Stimulated activated CD4-positive, alpha-beta T cell treated with anti-CD3 and anti-CD28 coated beads, Interleukin-1b, Interleukin-23, amount 100 ng/mL, for 24 hours (primary cell): ENCODE measurements at places on chromosomes 2 and 18.

DNA sequence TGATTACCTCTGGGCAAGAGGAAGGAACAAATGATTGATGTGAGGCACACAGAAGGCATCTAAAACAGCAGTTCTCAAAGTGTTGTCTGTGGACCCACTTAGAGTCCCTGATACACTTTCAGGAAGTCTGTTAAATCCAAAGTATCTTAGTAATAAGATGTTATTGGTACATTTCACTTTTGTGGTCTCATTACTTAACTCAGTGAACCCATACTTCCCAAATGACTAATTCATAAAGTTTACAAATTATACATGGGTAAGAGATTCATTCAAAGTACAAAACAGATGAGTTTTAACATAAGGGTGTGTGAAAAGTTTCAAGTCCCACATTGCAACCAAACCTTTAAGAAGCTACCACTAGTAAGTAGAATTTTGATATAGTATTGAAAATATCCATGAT lies 440.5 kb downstream of the NUP35 start:
- DNase-seq, result no peak

- DNase-seq, result no peak
Measured at GRCh38 chr2:197647961-197648690, 27.3 kb downstream of the RFTN2 start.

- DNase-seq, result no peak
Measured at GRCh38 chr2:174300114-174300513, 34.6 kb upstream of the SP9 start.

- DNase-seq, result no peak
Measured at GRCh38 chr18:59950215-59950944, 50.6 kb downstream of the PMAIP1 start.

GRCh38 chr2:201349601-201350000 lies 7.5 kb downstream of the FLACC1 start:
- DNase-seq, result no peak

DNA sequence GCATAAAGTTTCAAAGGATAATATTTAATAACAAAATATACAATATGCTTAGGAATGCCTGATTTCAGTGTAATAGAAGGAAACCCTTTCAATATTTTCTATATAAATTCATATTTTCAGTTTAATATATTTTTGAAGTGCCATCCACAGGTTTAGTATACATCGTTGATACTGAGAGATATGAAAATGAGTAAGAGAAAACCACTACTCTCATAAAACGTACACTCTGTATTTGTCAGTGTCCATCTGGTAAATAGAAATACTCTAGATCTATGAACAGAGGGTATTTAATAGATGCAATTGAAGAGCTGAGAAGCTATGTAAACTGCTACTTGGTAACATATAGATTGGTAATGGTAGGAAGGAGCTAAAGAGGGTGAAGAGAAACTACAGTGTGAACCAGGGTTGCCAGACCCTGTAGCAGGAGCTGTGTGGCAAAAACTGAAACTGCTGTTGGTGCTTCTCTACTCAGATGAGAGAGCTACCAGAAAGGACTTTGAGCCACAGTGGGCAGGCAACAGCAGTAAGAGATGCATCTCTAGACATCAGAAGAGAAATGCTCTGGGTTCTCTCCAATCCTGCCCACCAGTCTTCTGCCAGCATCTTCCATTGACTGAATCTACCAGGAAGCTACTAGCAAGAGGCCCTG lies 187.4 kb downstream of the CCDC102B start:
- no peak for DNase-seq

GRCh38 chr18:63195326-63196159 lies 124.0 kb downstream of the BCL2 start:
- no peak for DNase-seq

GRCh38 chr2:8328217-8328616 lies 353.6 kb upstream of the ID2 start:
- DNase-seq, result no peak

DNA sequence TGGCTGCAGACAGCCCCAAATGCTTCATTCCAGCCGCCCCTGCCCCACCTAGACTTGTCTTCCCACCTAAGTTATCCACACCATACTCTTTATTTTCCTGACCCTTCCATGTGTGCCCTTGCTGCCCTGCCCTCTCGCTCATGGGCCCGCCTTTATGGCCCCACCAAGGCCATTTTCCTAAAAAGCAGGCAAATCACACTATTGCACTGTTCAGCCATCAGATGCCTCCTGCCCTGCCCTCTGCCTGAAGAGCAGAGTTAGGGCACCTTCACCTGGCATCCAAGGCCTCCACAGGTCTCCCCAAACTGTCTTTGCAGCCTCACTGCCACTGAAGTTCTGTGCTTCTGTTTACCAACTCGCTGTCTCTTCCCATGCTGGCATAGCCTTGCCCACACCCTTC lies 496.7 kb downstream of the EIPR1 start:
- no peak for DNase-seq

DNA sequence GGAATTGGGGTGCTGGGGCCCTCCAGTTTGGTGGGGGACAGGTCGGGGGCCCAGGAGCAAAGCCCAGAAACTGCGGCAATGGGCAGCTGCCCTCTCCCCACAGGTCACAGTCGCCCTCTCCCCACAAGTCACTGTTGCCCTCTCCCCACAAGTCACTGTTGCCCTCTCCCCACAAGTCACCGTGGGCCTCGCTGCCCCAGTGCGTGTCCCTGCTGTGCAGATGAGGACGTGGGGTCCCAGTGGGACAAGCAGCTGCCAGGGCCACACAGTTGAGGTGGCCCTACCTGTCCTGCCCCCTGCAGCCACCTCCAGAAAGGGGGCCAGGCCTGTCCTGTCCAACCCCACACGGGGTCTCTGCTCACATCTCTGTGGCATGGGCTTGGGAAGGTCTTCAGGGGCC lies 13.0 kb upstream of the AGXT start:
- no peak for DNase-seq

DNA sequence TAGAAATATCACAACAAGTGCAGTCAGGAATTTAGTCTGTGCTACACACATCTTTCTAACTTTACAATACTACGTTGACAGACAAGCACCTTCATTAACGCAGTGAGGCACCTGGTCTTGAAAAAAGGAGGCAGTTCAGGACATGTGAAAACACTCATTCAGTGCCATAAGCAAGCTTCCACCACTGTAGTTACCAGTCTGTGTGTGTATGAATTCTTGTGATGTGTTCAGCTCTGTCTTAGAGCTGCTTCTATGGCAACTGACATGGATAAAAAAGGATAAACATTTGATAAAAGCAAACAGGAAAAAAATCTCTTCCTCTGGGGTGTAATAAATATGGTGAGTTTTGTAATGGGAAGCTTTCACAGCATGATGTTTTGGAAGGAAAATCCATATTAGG lies 623.8 kb upstream of the NXPH2 start:
- no peak for DNase-seq

DNA sequence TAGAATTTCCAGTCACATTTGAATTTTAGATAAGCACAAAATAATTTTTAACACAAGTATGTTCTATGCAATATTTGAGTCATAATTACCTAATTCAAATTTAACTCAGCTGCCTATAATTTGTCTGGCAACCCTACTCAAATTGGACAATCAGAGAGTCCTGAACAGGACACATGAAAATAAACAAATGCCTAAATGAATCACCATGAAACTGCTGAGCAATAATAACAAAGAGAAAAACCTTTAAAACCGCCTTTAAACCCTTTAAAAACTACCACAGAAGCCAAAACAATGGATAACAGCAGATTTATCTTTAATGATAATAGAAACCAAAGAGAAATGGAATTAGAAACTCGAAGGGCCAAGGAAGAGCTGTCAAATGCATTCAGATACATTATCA lies 39.5 kb downstream of the ARL4C start:
- no peak for DNase-seq

DNA sequence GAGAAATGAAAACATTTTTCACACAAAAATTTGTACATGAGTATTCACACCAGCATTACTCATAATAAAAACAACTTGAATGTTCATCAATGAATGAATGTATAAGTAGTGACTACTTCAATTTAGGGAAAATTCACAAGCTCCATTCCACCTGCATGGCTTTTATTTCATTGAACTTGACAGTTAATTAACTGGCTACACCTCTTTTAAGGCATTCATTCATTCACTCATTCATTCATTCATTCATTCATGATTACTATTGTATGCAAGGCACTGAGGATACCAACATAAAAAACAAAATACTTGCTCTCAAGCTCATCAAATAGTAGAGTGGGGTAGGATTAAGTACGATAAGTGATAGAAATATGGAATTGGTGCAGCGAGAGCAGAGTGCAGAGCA lies 198.3 kb upstream of the DLGAP1 start:
- no peak for DNase-seq

DNA sequence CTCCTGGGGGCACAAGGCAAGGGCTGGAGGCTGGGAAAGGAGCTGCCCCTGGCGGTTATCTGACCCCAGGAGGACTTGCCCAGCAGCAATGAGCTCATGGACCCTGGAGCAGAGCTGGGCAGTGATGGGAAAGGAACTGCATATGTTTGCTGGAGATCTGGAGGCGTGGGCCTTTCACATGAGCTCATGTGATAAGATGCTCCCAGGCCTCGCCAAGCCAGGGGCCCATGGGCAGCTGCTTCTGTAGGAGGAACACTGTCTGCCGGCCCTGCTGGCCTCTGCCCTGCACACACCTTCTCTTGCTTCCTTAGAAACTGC lies 9.0 kb upstream of the NPPC start:
- no peak for DNase-seq

GRCh38 chr2:173279527-173279868 lies 75.2 kb upstream of the CDCA7 start:
- DNase-seq, result no peak

DNA sequence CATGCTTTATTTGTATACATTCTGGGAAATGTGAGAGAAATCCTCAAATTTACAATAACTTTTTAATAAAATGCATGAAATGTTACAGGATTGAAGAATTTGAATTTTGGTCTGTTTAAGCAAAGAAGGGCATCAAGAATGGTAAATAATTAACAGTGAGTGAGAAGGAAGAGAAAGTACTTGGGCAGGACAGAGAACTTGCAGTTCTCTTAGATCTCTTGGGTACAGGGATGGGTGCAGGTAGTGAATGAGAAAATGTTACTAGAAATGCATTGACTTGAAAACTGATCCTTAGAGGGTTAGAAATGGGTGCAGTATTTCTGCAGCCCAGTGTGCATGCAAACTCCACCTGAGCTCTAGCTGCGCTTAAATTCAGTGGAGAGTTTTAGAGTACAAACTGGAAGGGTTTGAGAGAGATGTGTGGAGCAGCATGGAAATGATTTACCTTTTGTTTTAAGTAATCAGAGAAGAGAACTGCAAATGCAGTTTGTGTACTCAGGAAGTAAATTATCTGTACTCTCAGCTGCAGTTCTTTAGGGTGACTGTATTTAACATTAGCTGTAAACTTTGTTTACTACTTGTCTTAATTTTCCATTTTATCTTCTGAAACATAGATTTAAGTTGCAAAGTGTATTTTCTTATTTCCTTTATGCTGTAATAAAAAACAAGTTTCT lies 51.0 kb upstream of the RAB27B start:
- no peak for DNase-seq

- DNase-seq, result no peak
Measured at GRCh38 chr2:71919708-71920107, 228.0 kb downstream of the CYP26B1 start.

DNA sequence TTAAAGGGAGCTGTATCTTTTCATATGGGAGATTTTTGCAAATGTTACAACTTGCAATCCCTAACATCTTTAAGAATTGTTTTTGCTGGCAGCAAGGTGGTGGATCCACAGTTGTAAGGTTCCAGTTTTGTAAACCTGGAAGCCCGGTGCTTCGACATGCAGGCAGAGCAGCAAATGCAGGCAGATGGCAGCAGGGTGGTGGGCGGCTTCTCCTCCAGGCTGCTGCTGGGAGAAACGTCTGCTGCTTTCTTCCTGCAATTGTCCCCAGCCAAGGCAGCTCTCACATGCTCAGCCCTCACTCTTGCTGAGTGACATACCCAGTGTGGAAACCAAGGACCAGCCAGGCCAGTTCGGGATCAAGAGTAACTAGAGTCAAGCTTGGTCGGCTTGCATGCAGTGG lies 166.0 kb downstream of the SEPTIN10 start:
- no peak for DNase-seq

GRCh38 chr2:70748002-70748784 lies 19.8 kb downstream of the ADD2 start:
- no peak for DNase-seq

DNA sequence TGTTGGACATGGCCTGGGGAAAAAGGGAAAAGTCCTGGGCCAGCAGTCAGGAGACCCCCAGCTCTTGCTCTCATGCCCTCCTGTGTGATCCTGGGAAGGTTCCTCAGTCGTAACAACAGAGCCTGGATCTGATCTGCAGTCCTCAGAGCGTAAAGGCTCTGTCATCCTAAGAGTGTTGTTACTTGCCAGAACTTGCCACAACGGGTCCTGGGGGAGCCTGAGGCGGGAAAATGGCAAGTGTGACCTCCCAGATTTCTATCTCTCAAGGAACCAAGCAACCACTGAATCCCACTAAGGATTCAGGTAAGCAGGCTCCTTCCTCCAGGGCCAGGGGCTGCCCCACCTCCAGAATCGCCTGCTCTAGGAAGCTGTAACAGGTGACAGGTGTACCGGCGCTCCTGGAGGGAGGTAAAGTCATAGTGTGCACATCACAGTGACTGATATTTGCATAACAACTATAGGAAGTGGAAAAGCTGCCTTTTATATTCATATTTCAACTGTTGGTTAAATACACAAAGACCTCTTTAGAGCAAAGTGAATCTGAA lies 18.4 kb downstream of the HS1BP3 start:
- no peak for DNase-seq

GRCh38 chr2:28607730-28608499 lies 112.1 kb downstream of the PLB1 start:
- DNase-seq, result no peak

- no peak for DNase-seq
Measured at GRCh38 chr2:25254961-25255360, 86.6 kb upstream of the POMC start.

DNA sequence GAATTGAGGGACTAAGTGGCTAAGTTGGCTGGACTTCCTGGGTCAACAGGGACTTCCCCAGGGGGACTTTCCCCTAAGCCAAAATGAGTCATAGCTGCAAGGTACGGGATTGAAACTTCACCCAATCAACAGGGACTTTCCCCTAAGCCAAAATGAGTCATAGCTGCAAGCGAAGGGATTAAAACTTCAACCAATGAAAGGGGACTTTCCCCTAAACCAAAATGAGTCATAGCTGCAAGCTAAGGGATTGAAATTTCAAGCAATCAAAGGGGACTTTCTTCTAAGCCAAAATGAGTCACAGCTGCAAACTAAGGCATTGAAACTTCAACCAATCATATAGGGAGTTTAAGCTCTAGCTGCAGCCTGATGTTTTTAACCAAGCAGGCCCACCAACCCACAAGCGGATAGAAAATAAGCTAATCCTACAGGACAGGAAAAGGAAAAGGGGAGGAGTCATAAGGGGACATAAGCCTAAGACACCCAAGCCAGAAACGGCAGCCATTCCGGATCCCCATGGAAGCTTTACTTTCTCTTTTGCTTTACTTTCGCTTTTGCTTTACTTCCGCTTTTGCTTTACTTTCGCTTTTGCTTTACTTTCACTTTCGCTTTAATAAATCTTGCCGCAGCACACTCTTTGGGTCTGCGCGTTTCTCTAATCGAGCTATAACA lies 1375.4 kb upstream of the CELF4 start:
- peak; percentile 26 for DNase-seq

- DNase-seq, result peak; percentile 37
Measured at GRCh38 chr2:101823347-101823791, 125.9 kb downstream of the MAP4K4 start.
